M059J (cell line): ENCODE measurements at places on chromosomes 5 and 9.

DNA sequence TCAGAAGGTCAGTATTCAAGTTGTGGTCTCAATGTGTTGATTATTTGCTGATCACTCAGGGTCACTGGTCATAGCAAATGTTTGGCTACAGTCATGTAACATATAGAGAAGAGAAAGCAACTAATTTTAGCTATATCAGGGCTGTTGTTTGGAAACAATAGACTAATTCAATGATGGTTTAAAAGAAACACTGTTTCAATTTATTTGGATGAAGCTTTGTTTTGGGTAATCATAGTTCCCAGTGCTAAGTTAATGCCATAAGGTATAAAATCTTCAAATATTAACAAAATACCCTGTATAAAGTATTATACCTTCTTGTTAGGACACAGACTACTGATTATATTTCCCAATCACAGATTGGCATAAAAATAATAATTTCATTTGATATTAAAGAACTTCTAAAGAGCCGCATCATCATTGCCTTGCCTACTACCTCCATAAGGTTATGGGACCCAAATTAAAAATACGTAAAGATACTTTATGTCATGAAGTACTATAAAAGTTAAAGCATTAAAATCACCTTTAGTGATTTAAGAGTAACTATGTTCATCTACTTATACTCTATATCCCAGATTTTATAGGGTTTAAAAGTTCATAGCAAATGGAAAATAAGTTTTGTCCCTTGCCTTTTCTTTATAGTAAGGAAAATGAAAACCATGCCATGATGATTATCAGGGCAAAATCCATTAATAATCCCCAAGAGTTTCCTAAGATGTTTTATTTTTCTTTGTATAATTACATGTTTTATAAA, 6.0 kb downstream of the NR3C1 start:
- DNase-seq = no peak

GRCh38 chr9:83401328-83401900, 136.8 kb downstream of the FRMD3 start:
- no peak for DNase-seq

- DNase-seq = peak; percentile 80
Measured at GRCh38 chr5:106521701-106522100, 1149.0 kb downstream of the EFNA5 start.

- peak; percentile 49 for DNase-seq
Measured at GRCh38 chr5:149128023-149128875, 13.0 kb upstream of the ABLIM3 start.

DNA sequence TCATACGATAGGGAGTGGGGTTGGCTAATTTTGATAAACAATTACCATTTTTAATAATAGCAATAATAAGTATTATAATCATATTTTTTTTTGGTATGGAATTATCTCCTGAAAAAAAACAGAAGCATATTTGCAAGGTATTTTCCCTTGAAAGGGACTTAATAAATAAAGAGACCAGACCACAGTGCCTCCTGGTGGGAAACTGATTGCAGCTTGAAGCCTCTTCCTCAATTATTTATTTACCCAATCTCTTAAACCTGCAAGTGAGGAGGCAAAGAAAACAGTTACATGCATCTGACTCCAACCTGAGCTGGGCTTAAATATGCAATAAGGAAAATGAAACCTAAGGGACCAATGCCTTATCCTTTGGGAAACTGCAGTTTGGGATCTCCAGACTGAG, 388.1 kb upstream of the ACO1 start:
- peak; percentile 15 for DNase-seq

DNA sequence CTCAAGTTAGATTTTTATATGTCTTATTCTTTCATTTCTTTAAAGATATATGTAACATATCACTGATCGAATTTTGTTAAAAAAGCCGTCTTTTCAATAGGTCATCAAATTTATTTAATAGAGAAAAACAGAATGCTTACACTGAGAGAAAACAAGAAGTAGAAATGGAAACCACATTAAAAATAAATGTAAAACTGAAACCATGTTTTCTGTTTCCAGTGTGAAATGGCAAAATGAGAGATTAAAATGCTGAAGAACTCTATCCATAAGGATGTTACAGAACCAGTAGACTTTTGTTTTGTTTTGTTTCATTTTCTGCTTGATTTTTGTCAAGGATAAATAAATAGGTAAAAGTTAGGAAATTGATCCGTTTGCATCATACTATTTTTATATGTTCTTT, 210.1 kb downstream of the PRDM9 start:
- DNase-seq = no peak

DNA sequence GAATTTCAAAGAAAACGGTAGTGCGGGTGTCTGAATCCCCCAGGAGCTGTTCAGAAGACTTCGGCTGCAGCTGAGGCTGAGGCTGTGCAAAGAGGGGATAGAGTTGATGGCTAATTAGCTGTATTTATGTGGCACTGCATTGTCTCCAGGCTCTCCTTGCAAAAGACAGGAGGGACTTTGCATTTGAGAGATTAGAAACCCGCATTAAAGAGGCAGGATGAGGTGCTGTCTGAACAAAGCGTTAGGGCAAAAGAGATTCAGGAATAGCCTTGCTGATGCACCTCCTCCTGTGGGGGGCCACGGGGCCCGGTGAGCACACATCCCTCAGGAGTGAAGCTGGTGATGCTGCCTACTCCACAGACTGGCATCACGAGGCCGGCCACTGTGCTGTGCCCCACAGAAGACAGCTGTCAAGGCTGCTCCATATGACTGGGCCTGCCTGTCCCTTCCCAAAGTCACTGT, 343.6 kb upstream of the DAP start:
- DNase-seq = no peak

GRCh38 chr9:112542593-112543292, 56.1 kb downstream of the KIAA1958 start:
- DNase-seq = no peak

DNA sequence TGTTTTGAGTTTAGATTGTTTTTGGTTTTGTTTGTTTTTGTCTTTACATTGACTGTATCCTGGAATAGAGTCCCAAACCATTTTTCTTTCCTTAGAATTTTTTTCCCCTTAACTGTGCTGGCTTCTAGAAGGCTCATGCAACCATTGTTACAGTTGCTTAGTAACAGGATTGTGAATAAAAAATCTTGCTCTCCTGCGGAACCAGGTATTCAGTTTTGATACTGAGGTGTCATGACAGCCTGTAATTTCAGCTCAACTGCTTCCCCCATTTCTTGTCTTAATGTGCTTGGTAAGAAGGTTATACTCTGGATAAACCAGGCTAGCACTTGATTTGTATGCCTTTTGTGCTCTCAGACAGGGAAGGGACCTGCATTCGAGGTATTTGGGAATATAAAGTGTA, 42.1 kb downstream of the FOCAD start:
- DNase-seq = no peak

DNA sequence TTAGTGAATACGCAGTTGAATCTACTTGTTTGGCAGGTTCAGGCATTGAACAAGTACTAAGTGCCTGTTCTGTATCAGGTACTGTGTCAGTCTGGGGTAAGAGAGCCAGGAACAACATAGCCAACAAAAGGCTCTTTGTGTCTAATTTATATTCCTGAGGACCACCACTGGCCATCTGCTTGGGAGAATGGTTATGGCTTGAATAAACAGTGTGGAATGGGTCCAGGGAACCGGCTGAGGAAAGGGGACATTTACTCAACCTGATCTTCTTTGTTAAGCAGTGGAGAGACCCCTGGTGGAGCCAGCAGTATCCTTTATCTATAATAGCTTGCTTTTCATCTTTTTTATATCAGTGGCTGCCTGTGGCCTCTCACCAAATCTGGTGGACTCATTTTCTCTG, 38.6 kb downstream of the EXOSC2 start:
- no peak for DNase-seq

GRCh38 chr9:118059484-118060278, 355.5 kb downstream of the TLR4 start:
- DNase-seq = peak; percentile 28

DNA sequence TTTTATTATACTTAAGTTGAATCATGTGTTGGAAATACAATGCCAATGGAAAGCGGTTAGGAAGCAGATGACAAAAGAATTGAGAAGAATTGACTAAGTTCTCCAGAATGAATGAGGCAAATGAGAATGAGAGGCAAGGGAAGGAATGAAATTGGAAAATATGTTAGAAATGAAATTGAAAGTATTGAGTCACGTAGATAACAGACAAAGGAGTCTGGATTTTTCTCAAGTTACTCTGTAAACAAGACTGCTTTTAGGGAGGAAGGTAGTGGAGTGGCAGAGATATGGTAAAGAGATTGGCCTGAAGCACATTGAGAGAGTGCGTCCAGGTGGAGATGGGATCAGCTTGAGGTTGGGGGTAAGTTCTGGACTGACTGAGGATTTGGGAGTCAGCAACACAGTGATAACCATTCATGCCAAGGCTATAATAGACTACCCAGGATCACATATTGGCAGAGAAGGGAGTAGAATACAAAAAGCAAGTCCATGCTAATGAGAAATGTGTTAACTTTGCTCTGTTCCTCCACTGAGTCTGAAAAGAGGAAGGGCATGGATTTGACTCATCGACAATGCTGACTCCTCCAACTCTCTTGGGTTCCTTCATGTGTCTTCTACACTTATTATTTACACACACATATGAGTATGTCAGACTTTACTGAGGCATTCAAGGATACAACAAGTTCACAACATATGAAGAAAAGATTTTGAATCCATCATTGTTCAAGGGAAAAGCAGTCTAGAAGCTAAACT, 814.2 kb upstream of the ZNF608 start:
- DNase-seq = peak; percentile 45

DNA sequence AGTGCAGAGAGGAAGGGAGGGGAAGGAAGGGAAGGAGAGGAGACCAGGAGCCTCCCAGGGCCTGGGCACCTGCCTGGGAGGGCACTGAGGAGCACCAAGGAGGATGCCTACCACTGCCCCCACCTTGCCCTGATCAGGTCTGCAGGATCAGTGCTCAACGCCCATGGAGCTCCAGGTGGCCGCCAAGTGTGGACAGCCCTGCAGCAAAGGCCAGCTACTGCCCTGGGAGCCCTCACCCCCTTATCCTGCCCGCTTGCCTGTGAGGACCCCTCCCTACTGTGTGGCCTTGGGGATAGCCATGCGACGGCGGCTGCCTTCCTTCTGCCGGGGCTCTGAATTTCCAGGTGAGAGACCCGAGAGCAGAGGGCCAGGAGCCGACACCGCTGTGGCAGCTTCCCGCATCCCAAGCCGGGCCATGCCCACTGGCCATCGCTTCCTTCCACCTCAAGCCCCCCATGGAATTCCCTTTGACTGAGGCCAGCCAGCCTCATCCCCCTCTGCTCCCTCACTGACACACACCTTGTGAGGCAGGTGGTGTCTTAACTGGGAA, 12.4 kb downstream of the ADAMTS2 start:
- DNase-seq = no peak

DNA sequence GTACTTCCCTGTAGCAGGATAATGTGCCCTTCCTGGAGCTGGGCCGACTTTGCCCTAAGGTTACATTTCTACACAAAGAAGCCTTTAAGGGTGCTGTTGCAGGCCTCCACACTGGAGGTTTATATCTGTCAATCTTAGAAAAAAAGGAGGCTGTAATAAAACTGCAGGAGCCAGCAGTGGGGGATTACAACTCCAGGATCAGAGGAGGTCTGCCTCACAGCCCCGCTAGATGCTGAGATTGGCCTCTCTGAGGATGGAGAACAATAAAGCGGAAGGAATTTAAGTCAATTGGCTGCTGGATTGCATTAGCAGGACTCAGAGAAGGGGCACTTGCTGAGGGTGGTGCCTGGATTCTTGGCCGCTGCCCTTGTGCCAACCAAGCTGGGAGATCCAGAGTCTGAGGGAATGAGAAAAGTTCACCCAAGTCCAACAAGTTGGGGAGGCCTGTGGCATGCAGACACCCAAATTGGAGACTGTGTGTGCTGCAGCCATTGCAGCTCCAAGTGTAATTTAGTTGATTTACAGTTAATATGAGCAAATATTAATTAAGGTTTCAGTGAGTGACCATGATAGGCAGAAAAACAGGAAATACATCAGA, 99.0 kb upstream of the SSBP2 start:
- no peak for DNase-seq

GRCh38 chr5:118467103-118467502, 521.2 kb downstream of the DTWD2 start:
- DNase-seq = no peak

DNA sequence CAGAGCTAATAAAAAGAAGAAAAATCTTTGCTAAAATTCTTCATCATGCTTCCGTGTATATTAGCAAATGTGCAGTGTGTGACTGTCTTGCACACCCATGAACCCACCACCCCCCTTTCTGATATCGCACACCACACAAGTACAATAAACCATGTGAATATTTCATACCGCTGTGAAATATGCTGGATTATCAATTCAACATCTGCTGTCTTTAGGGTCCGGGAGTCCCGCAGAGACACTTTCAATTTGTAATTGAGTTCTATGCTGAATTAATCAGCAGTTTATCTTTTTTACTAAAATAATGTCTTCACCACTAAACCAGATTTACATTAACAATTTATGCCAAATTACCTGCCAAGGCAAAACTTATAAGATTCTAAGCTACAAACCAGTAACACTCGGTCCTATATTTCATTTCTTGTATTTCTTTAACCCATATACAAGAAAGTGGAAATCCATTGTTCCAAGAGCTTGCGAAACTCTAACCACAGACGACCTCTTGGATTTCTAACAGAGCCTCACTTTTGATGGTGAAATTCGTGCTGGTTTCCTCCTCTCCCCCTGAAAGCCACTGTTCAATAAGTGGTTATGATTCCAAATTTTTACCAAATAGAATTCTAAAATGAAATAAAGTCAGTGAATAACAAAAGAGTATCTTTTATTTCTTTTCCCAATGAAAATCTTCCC, 44.2 kb downstream of the PSMB7 start:
- DNase-seq = no peak

DNA sequence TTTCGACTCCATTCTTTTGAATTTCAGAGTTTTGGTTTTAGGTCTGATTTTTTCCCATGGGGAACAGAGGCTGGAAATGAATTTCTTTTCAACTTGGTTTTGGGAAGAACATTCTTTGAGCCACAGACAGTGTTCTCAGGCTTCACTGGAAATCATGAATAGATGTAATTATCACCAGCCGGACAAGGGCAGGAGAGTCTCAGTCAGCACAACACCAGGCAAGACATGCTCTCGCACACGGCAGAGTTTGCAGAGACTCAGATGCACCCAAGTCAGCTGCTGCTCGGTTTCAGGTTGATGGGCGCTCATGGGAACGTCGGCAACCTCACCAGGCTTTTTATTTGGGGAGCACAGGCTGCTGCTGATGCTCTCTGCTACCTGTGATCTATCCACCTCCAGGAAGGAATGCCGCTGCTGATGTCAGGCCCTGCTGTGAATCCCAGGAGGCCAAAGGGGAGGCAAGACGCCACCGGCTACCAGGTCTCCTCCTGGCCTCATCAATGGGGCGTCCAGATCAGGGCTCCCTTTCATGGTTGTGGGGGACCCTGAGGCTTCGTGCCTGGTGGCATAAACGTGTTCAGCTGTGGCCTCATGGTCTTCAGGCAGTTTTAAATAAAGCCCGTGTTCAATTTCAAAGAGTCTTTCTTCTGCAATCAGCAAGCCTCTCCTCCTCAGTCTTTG, 332.3 kb upstream of the IRX4 start:
- DNase-seq = no peak

- no peak for DNase-seq
Measured at GRCh38 chr5:179165421-179166170, 105.4 kb downstream of the ZNF354C start.
